ENCODE measurements at places on chromosomes 16 and 17.
A peak's percentile ranks its signal among the peaks of the same experiment; 100 is the strongest.

DNA sequence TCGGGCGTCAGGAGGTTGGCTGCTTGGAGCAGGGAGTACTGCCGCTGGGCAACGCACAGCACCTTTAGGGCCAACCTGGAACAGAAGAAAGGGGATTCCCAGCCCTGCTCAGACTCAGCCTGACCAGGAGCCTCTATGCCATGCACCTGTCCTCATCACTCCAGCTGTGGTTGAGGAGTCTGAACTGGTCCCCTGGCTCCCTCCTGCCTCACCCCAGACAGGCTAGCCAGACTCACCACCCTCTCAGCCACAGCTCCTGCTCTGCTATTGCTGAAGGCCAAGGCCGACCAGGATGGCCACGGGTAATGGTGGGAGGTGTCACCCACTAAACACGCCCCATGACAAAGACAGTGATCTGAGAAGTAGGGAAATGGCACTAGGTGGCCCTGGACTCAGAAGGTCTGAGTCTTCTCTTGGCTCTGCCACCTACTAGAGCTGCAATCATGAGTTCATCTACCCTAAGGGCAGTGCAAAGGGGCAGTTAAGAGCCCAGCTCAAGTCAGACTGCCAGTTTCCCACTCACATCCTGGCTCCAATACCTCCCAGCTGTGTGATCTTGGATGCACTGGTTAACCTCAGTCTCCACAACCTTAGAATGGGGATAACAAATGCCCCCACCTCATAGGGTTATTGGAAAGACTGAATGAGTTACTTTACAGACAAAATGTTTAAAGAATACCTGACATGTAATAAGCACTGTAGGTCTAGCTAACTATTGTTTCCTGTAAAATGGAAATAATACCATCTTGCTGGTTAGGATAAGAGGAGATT is 13.8 kb upstream of the GFAP start:
- no peak for DNase-seq

GRCh38 chr17:42760652-42761581 is at the start of gene RAMP2:
RAMP2 (plus strand) TSS chr17:42761227; CDS start chr17:42761262, 35 bp downstream.
- no peak for DNase-seq

DNA sequence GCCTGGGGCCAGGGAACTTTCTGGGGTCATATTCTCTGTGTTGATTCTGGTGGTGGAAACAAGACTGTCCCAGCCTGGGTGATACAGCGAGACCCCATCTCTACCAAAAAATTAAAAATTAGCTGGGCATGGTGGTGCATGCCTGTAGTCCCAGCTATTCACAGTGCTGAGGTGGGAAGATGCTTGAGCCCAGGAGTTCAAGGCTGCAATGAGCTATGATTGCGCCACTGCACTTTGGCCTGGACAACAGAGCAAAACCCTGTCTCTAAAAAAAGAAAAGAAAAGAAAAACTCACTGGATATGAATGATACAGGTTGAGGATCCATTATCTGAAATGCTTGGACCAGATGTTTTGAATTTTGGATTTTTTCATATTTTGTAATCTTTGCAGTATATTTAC is 13.6 kb downstream of the SCGB1C2 start:
- no peak for DNase-seq

- DNase-seq, result peak; percentile 76
Observed at GRCh38 chr17:8185582-8186445, 4.2 kb downstream of the BORCS6 start.

- DNase-seq, result no peak
Observed at GRCh38 chr17:52160136-52160567, 1.6 kb upstream of the CA10 start.

DNA sequence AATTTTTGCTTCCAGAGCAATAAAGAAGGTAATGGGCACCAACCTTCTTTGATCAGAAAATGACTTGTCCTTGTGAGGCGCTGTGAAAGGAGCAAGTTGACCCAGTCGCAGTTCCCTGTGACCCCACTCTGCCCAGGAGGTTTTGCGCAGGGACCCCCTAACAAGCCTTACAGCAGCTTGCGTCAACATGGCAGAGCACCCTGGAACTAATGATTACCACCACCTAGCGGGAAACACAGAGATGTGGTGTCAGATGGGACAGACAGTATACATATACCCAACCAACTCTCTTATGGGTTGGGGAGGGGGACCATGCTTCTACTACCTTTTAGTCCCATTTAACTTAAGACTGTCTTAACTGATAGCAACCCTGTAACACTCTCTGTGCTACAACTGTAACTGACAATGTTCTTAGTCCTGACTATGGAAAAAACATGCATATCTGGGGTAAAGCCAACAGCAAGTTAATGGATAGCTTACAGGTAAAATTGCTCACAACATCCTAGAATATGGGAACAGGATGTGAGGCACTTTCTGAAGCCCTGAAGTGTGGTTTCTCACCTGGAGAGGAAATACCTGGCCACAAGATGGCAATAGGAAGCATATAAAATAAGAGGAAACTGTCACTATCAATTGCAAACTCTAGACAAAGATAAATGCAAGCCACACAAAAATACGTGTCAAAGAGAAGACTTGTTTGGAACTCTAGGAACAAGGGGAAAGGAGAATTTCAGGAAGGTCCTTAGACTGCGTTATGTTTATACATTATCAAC is 3.0 kb downstream of the KARS1 start:
- DNase-seq, result no peak

DNA sequence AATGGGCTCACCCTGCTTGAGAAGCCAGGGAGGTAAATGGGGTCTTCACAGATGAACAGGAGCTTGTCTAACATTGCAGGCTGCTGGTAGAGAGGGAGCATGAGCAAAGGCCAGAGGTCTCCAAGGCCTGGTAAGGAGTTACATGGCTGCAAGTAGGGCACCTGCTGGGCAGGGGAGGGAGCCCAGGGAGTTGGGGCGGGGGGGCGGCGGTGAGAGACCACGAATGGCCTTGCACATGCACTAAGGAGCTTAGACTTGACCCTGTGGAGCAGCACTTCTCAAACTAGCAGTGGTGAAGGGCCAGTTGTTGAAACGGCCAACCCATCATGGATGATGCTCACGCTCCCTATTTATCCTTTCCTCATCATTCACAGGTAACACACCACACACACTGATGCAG is 38.4 kb downstream of the ERN1 start:
- DNase-seq, result no peak

- no peak for DNase-seq
Observed at GRCh38 chr16:63877401-63877800, 1244.5 kb downstream of the CDH11 start.

- DNase-seq, result no peak
Observed at GRCh38 chr17:21711182-21711581, 18.9 kb downstream of the KCNJ18 start.
